ENCODE measurements at places on chromosomes 2 and 18.

DNA sequence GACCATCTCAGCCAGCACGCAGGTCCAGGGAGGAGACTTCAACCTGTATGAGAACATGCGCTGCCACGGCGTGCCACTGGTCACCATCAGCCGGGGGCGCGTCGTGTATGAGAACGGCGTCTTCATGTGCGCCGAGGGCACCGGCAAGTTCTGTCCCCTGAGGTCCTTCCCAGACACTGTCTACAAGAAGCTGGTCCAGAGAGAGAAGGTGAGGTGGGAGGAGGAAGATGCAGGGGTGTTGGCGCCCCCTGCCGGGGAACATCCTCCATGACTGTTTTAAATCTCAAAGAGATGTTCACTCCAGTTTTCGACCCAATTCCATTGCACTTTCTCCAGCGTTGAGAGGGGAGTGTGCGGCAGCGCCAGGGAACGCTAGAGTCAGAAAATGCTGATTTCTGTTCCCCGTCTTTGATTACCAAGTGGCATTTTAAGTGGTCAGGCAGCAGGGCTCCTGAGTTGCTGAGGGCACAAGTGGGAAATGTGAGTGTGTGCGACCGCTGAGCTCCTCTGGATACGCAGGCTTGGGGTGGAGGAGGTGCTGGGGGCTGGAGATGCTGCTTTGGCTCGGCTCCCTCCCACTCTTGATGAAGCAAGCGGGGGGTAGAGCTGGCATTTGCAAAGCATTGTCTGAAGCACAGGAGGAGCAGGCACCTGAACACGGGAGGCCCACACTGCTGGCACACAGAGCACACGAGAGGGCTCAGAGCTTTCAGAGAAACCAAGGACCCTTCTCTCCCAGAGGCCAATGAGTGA, 27.7 kb upstream of the MAPRE3 start:
- peak; percentile 63 for DNase-seq

- DNase-seq, result no peak
Observed at GRCh38 chr2:112750560-112750843, 13.9 kb downstream of the CKAP2L start.

DNA sequence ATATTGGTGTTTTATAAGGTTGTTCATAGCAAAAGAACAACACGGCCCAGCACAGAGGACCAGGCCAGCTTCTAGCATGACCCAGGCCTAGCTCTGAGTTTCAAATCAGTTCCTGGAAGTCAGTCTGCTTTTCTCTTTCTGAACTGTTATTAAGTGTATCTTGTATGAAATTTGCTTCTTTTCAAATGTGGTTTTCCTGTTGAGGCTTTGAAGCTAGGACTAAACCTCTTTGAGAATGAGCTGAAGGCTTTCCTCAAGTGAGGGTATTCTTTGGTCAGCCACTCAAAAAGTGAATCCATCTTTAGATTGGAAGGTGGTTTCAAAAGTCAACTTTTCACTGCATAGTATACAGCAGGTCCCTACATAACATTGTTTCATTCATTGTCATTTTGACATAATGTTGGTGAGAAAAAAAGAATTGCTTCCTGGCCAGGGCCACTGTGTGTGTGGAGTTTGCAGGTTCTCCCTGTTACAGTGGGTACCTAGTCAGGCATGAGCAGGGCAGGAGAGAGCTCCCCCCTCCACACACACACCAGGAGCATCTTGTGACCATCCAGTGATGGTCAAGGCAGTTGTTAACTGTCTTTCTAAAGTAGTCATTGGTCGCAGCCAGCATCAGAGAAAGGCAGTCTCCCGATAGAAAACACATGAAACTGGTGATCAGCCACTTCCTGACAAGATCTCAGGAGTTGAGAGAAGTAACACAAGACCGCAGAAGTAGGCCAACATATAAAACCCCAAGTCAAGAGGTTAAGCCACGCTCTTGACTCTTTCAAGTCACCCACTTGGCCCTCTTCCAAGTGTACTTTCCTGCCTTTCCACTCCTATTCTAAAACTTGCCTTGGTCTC, 6.7 kb upstream of the ACAA2 start:
- DNase-seq, result no peak

DNA sequence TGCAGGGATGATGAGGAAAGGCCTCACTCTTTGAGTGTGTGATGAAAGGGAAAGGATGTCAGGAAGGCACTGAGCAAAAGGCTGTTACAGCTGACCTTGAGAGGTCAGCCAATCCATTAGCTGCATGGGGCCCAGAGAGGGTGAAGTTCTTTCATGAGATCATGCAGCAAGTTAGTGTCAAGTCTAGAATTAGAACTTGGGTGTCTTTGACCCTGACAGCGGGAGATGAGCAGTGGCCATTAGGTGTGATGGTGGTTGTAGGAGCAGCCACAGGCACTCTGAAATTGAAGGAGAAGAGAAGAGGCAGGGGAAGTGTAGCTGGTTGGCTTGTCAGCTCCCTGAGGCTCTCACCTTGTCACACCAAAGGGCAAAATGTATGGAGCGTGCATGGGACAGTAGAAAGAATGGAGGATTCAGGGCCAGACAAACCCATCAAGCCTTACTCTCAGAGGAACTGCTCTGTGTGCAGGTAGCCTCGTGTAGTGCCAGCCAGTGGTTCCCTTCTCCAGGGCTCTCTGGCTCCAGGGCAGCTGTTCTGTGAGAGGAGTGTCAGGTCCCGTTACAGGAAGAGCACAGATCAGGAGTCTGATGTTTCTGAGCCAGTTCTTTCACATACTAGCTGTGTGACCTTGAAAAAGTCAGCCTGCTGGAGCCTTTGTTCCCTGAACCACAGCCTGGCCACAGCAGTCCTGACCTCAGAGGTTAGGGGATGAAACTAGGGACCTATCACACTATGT, 35.9 kb downstream of the MAP4K4 start:
- DNase-seq, result no peak

GRCh38 chr2:25335971-25336370, 5.8 kb downstream of the DNMT3A start:
- no peak for DNase-seq

- DNase-seq, result no peak
Observed at GRCh38 chr2:132583666-132584360, 86.2 kb downstream of the LYPD1 start.

GRCh38 chr2:103437161-103437560, 675.3 kb downstream of the TMEM182 start:
- DNase-seq, result no peak

DNA sequence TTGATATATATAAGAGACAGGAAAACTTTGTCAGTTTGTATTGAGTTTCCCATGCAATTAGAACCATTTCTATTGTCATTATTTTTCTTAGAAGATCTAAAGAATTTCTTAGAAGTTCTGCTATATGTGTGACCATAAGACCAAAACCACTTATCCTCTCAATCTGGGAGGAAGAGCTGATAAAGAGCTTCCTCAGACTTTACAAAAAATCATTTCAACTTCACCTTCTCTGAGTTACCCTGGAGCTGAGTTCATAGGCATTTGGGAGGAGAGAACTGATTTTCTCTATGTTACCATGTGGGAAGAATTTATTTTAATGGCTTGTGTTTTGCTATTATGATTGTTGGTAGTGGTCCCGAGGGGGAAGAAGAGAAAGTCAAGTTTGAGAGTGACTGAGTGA, 329.3 kb downstream of the GPD2 start:
- DNase-seq, result no peak

DNA sequence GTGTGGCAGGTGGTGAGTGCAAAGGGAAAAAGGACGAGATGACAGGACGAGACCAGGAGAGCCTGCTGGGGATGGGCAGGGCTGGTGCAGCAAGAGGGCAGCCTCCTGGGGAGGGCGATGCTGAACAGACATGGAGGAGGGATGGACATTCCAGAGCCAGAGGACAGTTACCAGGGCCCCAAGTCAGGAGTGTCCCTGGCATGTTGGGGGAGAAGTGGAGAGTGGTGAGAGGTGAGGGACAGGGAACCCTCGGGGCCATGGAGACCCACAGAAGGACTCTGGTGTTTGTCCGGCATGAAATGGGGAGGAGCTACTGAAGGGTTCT, 19.0 kb downstream of the MTERF4 start:
- no peak for DNase-seq

DNA sequence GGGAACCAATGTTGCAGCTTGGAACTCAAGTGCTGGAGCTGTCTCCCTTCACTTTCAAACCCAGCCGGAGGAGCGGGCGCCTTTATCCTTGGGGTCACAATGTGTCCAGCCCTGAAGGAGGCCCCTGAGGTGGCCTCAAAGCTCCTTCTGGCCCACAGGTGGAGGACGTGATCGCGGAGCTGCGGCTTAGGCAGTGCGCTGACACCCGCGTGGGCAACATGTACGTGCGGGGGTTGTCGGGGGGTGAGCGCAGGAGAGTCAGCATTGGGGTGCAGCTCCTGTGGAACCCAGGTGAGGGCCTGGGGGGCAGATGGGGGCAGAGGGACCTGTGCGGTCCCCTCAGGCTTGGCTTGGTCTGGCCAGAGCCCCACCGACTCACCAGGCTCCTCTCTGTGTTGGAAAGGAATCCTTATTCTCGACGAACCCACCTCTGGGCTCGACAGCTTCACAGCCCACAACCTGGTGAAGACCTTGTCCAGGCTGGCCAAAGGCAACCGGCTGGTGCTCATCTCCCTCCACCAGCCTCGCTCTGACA, 13.5 kb downstream of the ABCG8 start:
- DNase-seq, result no peak

Measured in stimulated activated CD4-positive, alpha-beta T cell treated with anti-CD3 and anti-CD28 coated beads, Interleukin-4, amount 100 ng/mL, for 48 hours (primary cell).